ENCODE measurements at places on chromosomes 6 and 20.

- DNase-seq, result no peak
Measured at GRCh38 chr20:15767999-15768741, 805.1 kb downstream of the KIF16B start.

- no peak for DNase-seq
Measured at GRCh38 chr6:160355001-160355400, 6.8 kb downstream of the SLC22A3 start.

DNA sequence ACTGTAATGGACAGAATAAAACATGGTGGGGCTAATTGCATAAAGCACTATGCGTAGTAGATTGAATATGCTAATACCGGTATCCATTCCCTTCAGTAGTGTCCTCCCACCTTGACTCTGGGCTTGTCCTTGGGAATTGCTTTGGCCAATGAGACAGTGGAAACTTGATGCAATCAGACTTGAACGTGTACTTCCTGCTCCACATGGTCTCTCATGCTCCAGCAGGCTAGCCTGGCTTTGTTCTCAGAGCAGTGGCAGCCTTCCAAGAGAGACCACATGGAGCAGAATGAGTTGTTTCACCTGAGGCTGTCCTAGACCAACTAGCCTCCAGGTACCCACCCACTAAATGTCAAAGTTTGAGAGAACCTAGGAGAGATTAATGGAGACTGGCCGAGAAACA is 37.0 kb upstream of the BTBD3 start:
- DNase-seq, result no peak

DNA sequence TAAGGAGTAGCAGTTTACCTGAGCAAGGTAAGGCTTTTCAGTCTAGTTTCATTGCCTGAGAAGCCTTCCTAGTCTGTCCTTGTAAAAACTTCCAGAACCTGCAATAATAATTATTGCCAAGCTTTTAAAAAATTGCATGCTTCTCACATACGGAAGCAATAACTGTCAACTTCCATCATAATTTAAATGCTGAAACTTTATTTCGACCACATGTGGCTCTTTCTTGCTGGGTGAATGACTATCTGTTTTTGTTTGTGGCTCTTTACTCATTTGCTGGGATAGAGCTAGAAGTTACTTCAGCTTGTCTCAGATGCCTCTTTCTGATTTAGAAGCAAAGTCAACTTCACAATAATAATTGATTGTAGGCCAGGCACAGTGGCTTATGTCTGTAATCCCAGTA is 95.9 kb upstream of the COL21A1 start:
- no peak for DNase-seq

GRCh38 chr20:5845681-5846615 is 95.7 kb downstream of the SHLD1 start:
- DNase-seq, result no peak

DNA sequence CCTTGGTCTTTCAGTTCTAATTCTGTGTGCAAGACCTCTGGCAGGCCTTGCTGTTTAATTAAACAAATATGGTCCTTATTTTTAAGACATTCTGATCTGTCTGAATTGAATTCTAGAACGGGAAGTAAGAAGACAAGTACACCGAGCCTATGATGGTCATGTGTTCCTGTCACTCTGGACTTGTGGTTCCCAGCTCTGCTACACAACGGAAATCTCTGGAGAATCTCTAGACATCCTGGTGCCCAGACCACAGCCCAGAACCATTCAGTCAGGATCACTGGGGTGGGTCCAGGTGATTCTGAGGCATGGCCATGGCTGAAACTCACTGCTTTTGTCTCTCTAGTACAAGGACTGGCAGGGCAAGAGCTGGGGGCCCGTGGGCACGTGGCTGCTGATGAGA is 15.9 kb upstream of the KCNK16 start:
- DNase-seq, result no peak

GRCh38 chr6:122790028-122790422 is 967 bp downstream of the SMPDL3A start:
- no peak for DNase-seq

DNA sequence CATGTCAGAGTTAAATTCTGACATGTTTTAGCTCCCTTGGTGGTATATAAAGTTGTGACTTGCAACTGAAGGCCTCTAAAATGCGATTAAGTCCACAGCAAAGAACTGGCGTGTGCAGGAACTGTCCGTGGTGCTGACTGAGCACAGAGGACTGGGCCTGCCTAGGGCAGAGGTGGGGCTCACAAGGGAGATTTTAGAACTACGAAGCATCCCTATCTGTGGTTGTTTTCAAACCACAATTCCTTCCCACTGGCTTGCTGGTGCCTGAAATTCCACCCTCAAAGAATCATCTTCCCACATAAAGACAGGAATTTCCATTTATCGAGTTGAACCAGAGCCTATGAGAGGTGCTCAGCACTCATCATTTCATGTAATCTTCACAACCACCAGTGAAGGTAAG is 30.1 kb downstream of the RIMS4 start:
- DNase-seq, result peak; percentile 83

DNA sequence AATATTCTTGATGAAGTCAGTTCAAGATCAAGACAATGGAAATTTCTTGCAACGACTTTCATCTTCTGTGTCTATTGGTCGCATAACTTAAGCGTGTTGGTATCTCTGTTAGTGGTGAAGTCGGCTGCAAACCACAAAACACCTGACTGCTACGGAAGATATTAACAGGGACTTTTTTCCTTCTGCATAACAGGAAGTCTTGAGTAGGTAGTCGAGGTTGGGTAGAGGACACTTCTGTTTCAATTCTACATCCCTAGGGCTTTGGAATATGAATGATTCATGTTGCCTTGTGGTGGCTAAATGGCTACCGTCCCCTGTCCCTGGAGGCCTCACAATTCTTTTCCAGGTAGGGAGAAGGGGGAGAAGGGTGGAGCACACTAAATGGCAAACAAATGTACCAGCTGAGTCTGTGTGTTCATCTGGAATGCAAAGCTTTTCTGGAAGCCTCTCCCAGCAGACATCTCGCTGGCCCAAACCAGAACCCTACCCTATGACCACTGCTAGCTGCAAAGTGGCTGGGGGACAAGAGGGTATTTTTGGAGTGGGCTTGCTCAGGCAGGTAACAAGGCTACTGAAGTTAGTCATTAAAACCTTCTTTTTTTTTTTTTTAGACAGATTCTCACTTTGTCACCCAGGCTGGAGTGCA is 34.6 kb upstream of the NKX2-2 start:
- no peak for DNase-seq

DNA sequence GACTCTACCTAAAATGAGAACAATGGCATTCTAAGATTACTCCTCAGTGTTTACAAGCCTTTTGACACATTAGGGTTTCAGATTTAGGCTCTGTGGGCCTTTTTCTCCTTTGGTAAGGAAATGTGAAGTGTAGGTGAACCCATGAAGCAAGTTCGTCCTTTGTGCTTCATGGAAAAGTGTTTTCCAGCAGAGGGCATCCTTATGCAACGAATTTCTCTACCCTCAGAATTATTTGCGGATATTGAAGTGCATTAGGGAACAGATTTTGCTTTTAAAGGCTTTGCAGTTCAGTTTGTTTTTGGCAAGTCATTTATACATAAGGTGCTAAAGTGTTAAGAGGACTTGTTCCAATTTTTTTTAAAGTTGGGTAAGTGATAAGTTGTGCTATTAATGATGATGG is 55.7 kb upstream of the FERMT1 start:
- no peak for DNase-seq

DNA sequence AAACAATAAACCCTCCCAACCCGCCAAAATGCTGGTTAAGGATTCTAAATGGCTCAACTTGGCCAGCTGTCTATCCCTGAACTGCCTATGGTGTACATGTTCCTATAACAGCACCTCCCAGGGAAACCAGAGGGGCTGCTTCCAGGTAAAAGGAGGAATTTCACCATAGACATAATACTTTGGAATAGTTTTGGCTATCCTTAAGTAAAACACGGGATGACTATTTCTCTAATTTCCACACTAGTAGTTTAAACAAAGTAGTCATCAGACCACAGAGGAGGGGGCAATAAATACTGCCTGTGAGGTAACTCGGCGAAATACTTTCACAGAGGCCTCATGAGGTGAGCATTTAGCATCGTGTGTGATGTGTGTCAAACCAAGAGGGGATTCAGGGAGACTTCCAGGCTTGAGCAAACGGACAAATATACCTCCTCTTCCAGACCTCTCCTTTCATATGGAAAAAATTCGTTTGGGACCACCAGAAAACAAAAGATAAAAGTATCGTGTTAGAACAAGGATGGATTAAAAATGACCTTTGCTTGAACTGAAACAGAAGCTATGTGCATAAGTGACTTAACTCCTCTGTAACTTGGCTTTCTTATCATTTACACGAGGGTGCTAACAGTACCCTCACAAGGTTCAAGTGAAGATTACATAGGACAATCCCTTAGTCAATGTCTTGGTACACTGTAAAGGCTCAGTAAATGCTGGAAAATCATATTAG is 1.0 kb upstream of the XRN2 start:
- DNase-seq, result no peak

DNA sequence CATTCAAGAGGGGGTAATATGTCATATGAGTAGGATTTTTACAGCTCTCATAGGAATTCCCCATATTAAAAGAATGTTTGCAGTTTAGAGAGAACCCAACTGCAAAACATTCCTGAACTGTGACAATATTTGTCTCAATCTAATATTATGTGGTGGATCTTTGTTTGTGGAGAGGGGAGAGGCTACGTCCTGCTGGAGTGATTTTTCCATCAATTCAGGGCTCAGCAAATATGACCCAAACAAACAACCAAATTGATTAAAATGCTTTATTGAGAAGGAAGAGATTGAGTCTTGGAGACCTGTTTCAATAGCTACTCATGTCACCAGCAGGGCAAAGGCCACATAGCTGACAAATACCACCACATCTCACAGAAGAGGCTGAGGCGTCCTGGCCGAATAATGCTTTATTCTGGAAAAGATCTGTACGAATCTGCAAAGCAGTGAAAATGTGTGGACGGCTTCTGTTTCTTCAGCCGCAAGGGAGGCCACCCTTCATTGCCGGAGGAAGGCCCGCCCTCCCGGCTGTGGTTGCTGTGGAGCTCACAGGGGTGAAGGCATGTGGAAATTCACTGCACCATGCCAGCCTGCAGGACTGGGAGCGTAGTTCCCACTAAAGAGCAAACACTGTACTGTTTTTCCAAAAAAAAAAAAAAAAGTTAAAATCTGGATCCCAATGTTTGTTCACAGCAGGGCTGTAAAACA is 89.7 kb upstream of the QKI start:
- no peak for DNase-seq

DNA sequence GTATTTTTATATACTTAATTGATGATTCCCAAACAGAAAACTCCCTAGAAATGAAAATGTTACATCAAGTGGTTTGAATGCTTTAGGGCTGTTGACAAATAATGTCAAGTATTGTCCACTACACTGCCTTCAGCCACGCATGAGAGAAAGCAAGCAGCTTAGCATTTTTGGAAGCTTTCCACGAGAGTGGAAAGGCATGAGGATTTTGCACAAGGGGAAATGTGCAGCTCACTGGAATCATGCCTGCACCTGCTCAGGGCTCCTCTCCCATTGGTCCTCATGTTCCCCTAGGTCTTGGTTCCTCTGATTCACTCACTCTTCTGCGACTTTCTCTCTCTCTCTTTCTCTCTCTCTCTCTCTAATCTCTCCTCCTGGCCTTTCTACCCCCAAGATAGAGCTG is 439.5 kb upstream of the CDH4 start:
- DNase-seq, result no peak

DNA sequence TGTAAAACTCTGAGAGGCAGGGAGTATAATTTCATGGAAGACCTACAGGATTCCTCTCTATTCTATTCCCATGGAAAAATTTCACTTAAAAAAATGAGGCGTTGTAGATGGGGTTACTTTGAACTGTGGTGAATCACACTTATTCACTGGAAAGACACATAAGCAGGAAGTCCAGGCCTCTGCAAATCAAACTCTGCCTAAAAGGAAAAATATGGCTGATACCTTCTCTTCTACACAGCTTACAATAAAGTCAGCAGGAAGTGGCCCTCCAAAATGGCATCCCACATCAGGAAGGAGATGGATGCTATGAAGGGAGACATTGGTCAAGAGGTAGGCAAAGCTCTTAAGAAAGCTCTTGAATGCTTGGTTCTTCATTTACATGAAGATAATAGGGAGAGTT is 115.9 kb downstream of the FYN start:
- no peak for DNase-seq

DNA sequence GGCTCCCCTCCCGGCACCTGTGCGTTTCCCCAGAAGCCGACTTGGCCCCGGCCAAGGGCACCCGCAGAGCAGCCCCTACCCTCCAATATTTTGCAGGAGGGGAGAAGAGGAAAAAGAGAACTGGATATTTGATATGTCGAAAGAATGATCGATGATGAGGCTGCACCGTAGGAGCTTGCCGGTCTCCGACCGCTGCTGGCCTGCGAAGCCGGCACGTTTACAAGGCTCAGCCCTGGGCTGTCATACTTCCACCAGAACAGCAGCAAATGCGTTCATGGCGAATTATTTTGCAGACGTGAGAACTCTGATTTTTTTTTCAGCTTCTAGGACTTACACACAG is 296.7 kb downstream of the TFAP2C start:
- peak; percentile 43 for DNase-seq

DNA sequence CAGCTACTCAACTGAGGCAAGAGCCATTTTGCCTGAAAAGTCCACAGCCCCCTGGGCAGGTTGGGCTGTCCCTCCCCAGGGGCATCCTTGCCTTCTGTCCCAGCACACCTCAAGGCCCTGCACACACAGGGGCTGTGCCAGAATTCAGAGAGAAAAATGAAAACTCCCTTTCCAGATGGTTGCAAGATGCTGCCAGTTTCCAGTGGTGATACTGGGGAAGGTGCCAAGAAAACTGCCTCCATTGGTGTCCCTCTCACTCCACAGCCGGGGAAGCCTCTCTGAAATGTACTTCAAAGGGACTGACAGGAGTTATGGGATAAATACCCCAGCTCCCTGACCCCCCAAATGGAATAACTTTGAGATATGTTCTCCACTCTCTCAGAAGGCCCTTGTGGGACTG is 154.2 kb upstream of the MAFB start:
- DNase-seq, result no peak

DNA sequence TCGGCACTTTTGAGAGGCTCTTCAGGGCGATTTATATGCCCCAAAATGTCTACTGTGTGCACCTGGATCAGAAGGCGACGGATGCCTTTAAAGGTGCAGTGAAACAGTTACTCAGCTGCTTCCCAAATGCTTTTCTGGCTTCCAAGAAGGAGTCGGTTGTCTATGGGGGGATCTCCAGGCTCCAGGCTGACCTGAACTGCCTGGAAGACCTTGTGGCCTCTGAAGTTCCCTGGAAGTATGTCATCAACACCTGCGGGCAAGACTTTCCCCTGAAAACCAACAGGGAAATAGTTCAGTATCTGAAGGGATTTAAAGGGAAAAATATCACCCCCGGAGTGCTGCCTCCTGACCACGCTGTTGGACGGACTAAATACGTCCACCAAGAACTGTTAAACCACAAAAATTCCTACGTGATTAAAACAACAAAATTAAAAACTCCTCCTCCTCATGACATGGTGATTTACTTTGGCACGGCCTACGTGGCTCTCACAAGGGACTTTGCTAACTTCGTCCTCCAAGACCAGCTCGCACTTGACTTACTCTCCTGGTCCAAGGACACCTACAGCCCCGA is 8.2 kb downstream of the GCNT2 start:
- no peak for DNase-seq

Data from HTR-8/SVneo (cell line).